ENCODE measurements at places on chromosomes 3 and 15.

- no peak for DNase-seq
Measured at GRCh38 chr15:66780973-66781718, 79.1 kb downstream of the SMAD6 start.

GRCh38 chr3:188711881-188712247, 459.9 kb upstream of the TPRG1 start:
- no peak for DNase-seq

- DNase-seq, result no peak
Measured at GRCh38 chr15:84983711-84984110, 2.1 kb downstream of the PDE8A start.

GRCh38 chr3:128343287-128344051, 123.2 kb downstream of the DNAJB8 start:
- DNase-seq, result peak; percentile 38

GRCh38 chr3:129845956-129846355, 47.6 kb downstream of the TMCC1 start:
- no peak for DNase-seq

GRCh38 chr15:78406016-78406585, 31.9 kb upstream of the IREB2 start:
- no peak for DNase-seq

DNA sequence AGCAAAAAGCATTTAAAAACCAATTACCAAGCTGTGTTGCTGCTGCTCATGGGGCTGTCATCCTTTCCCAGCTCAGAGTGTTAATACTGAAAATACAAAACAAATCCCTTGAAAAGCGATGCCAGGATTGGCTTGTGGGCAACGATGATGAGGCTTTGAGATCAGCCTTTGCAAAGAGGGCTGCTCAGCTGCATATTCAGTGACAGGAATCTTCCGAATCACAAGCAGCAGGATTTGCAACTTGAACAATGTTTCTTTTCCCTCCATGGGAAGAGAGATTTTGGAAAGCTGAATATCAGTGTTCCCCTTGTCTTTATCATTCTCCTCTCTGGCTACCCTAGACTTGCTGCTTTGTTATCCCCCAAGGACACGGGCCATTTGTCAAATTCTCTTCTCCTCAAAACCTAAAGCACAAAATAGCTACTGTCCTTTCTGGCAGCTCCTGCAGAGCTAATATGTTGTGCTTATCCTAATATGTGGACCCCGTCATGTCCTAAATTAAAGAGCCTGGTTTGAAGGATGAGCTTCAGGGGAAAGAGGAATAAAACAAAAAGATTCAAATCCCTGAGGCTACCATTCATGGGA, 375.8 kb downstream of the GAP43 start:
- no peak for DNase-seq

DNA sequence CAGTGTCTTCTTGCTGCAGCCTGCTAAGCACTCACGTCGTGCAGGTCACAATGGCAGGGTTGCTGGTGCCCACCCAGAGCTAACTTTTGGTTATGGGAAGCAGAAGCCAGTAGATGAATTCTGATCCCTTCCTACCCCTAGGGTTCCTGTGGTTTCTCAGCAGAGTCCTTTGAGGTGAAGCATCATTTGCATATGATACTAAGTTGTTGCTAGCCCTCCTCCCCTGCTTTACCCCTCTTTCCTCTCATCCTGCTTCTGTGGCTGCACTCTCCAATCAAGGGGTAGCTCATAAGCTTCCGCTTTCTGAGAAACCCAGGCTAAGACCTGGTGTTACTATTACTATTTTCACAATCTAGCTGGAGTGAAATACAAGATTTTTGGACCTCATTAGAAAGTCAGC, 22.1 kb upstream of the HEG1 start:
- no peak for DNase-seq

GRCh38 chr3:13323822-13324221, 96.3 kb downstream of the NUP210 start:
- no peak for DNase-seq

- no peak for DNase-seq
Measured at GRCh38 chr3:42786212-42786611, 13.2 kb upstream of the CCDC13 start.

- no peak for DNase-seq
Measured at GRCh38 chr3:153443961-153444360, 281.9 kb downstream of the RAP2B start.

- DNase-seq, result no peak
Measured at GRCh38 chr15:65569728-65570127, 39.5 kb downstream of the HACD3 start.

GRCh38 chr3:131491084-131491483, 11.7 kb downstream of the MRPL3 start:
- no peak for DNase-seq

DNA sequence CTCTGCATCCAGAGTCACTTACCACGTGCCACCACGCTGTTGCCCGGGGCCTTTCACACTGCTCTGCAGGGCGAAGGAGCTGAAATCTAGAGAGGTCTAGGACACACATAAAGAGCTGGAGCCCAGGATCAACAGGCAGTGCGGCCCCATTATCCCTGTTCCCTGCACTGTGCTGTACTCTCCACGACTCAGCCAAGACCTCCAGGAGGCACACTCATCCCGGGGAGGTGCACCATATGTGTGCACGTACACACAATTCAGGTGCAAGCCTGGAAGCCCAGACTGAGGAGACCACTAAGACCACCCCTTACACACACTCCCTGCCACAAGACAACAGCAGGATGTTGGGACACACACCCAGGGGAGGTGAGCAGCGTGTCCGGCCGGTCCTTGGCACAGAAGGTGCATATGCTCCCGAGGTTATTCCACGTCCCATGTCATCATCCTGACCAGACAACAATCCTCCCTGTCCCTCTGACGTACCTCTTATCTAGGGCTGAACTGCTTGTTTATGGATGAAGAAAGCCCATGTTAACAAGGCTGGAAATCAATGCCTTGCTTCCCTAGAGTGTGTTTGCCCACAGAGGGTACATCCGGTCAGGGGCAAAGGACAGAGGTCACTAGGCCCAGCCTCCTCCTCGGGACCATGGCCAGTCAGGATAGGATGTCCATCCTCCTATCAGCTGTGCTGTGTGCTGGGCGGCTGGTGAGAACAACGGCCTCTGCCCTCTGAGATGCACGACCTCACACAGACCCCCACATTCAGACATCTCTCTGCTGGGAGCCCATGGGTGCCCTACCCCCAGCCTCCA, 16.1 kb downstream of the KLF15 start:
- DNase-seq, result no peak

GRCh38 chr3:27746838-27747237, 24.7 kb upstream of the EOMES start:
- no peak for DNase-seq

GRCh38 chr3:67576441-67576840, 78.0 kb downstream of the SUCLG2 start:
- no peak for DNase-seq

DNA sequence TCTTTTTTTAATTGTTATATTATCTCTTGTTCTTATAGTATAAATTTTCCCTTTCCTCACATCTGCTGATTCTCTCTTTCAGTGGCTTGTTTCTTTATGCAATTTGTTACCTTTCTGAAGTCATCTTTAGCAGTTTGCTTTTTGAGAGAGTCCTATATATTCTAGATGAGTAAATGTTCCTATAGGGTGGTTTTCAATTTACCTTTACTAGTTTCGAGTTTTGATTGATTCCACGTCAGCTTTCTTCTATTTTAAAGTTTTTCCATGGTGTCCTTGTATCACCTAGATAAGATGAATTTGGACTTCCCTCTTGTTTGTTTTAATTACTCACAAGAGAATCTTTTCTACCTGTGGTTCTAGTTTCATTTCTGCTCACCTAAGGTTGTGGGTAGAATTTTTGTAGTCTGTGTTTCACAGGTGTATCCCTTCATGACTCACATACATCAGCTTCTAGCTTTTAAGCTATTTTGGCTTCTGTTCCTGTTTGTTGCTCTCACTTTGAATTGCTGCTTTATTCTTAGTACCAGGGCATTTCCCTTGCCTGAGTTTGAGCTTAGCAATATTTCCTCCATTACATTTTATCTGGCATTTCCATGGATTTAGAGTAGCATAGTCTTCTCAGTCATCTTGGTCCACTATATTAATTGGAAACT, 6.4 kb downstream of the TEX9 start:
- DNase-seq, result no peak

DNA sequence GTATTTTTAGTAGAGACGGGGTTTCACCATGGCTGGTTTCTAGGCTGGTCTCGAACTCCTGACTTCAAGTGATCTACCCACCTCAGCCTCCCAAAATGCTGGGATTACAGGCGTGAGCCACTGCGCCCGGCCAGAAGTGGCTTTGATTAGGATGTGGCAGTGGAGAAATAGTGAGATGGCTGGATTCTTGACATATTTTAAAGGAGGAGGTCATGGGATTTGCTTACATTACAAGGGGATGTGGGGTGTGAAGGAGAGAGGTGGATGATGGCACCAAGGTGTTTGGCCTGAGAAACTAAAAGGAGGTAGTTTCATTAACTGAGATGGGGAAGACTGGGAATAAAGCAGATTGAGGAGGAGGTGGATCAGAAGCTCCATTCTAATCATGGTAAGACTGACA, 15.0 kb upstream of the LTF start:
- DNase-seq, result no peak

- peak; percentile 58 for DNase-seq
Measured at GRCh38 chr15:75149867-75150709, 51.6 kb upstream of the C15orf39 start.

GRCh38 chr3:111605018-111605417, 9.9 kb upstream of the ZBED2 start:
- DNase-seq, result peak; percentile 40

- no peak for DNase-seq
Measured at GRCh38 chr3:66620296-66620695, 119.5 kb upstream of the LRIG1 start.

- DNase-seq, result no peak
Measured at GRCh38 chr3:26559227-26559626, 63.3 kb upstream of the LRRC3B start.

GRCh38 chr3:195256639-195257453, 14.1 kb downstream of the XXYLT1 start:
- no peak for DNase-seq

- no peak for DNase-seq
Measured at GRCh38 chr15:66593219-66593780, 27.5 kb upstream of the LCTL start.

DNA sequence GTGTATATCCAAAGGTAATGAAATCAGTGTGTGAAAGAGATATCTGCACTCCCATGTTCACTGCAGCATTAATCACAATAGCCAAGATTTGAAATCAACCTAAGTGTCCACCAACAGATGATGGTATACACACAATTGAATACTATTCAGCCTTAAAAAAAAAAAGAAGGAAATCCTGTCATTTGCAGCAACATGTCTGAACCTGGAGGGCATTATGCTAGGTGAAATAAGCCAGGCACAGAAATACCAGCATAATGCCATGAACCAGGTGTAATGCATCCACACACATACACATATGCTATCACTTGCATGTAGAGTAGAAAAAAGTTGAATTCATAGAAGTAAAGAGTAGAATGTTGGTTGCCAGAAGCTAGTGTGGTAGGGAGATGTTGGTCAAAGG, 18.4 kb upstream of the NR1I2 start:
- DNase-seq, result no peak

DNA sequence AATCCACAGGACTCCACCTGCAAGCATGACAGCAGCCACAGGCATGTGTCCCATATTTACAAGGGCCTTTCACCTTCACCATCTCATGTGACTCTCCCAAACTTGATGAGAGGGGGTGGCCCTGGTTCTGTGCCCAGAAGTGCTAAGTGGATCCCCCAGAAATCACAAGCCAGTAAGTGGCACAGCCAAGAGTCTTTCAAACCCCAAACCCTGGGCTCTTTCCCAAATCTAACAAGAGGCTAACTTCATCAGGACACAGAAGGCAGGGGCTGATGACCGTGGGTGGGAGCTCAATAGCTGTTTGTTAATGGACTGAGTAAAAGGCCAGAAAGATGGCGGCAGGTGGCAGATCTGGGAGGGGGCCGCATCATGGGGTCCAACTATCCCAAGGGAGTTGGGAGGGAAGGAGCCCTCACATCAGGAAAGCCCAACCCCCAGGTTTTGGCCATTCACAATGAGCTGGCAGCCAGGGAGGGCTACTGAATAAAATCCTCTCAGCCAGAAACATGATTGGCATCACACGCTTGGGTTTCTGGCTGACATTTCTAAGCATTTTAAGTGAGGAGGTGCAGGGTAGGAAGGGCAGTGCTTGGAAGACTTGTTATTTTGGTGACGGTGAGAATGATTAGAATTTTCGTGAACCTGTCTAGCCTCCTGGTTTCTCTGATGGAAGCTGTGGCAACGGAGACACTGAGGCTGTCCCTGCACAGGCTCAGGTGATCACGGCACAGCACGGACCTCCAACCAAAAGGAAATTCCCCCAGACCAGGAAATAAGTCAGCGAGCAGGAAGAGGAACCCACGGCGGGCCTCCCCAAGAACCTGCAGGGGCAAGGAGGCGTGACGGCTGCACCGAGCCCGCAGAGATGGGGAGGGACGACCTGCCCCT, 109.3 kb downstream of the OXNAD1 start:
- DNase-seq, result no peak

GRCh38 chr3:14133876-14134275, 9.0 kb downstream of the TMEM43 start:
- no peak for DNase-seq

- DNase-seq, result no peak
Measured at GRCh38 chr3:104323226-104323625, 1043.5 kb upstream of the ALCAM start.

DNA sequence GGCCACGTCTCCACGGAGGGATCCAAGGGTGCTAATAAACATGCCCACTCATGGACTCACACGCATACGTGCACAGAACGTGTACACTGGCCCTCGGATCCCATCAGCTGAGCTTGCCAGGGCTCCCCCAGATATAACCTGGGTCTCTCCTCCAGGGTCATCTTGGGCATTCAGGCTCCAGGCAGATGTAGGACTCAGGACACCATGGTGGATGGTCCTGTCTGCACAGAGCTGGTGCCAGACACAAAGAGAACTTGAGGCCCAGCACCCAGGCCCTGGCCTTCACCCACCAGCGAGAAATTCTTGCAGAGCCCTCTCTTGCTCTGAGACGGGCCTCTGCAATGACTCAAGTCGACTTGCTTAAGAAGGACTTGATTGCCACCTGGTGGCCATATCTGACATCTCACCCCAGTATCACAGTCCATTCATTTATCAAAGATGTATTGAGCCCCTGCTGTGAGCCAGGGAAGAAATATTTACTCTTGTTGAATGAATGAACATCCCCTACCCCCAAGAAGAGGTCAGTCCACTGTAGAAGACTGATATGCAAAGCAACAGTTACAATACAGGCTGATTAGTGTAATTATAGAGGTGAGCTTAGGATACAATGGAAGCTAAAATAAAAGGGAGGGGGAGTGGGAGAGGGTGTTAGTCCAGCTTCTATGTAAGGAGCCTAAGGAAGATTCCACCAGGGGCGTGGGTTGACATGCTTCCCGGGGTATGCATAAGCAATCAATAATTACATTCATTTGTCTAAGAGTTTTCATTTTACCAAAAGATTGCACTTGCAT, 34.2 kb upstream of the VPS8 start:
- DNase-seq, result peak; percentile 87
